ENCODE measurements at places on chromosomes 11 and 22.

GRCh38 chr11:112195951-112196351 lies 20.6 kb downstream of the BCO2 start:
- DNase-seq = no peak

DNA sequence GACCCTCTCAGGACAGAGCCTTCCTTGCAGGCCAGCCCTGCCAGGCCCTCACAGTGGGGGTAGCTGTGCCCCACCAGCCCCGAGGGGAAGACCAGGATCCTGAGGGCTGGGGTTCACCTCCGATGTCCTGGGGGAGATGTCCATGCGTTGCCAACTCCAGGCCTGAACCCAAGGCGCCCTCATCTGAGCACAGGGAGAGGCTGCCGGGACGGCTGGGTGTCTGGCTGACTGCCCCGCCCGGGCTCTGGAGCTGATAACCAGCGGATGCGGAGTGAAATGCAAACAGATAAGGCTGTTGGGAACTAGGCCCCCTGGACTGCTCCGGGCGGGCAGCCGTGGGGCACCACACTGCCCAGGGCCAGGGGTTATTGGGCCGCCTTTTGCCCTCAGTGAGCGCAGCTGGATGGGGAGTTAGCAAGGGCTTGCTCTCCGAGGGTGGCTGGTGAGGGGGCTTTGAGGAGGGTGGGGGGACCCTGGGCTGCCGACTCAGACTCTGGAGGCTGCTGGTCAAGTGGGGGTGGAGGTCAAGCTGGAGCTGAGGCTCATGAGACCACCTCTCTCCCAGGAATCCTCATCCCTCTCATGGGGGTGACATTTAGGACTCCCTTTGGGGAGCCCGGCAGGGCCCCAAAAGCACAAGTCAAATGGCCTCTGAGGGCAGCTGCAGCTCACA lies 5.6 kb upstream of the MUC6 start:
- DNase-seq = no peak

- DNase-seq = no peak
Observed at GRCh38 chr11:118914987-118915386, 10.7 kb downstream of the BCL9L start.

DNA sequence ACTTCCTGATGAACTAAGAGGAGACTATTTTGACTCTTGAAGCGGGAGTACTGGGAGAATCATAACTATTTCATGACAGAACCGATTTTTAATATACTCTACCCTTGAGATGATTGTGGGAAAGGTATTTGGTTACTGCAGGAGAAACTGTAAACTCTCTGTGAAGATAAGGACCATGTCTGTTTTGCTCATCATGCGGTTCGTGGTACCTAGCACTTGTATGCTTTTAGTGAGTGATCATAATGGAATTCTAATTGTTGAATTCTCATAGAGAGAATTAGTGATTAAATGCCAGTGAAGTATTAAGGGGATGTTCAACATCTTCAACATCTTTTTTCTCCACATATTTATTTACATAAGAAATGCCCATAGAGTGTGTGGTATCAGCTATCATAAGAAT lies 11.4 kb downstream of the AASDHPPT start:
- DNase-seq = no peak

DNA sequence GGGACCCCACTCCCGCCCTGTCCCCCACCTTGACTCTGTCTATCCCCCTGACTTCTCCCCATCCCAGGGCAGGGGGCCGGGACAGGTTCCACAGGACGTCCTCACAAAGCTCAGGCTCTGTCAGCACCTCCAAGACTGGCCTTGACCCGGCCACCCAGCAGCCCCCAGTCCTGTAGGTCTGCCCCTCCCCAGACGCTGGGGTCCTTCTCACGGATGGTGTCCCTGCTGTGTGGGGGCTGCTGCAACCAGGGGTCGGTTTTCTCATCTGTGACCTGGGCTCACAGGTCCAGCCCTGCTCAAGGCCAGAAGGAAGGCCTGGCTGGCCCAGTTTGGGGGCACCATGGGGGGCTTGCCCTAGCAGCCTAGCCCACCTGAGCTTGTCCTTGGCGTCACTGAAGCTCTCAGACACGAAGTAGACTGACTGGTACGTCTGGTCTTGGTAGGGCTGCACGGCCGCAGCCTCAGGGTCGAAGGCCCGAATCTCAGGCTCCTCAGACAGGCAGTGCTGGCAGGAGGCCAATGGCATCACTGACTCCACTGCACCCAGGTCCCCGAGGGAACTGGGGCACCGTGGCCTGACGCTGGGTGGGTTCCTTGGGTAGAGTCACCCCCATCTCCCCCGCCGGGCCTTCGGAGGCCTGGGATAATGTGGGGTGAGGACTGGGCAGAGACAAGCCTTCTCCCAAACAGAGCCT lies 4.0 kb upstream of the INS start:
- no peak for DNase-seq

GRCh38 chr22:48263431-48263765 lies 1500.9 kb downstream of the TBC1D22A start:
- DNase-seq = no peak

- DNase-seq = no peak
Observed at GRCh38 chr11:29676993-29677392, 339.8 kb downstream of the KCNA4 start.

Data from naive thymus-derived CD8-positive, alpha-beta T cell (primary cell).